Caki2 (cell line): ENCODE measurements at places on chromosomes 1 and 21. TPM values are rescaled to one million over a fixed set of nuclear protein-coding genes. Genes with fewer than 3 reads are reported as not detected.

APOBEC4 gene
- not detected in 2 replicates for total RNA-seq

GRCh38 chr1:201268604-201269151, 14.6 kb upstream of the PKP1 start:
- peak; percentile 32 for DNase-seq

DNA sequence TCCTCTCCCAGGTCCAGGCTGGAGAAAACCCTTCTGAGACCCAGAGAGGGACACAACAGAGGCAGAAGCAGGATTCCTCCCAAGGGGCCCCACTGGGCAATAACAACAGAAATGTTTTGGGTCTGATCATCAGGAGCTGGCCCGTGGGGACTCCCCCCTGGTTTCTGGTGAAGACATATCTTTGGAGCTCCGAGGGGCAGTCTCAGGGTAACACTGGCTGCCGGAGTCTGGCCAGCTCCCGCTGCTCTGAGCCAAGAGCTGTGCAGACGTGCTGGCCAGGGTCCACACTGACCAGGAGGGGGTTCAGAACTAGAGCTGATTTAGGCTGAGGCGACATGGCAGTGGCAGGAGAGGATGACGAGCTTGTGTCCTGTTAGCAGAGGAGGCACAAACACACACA, 13.1 kb downstream of the ECE1 start:
- DNase-seq: no peak

DNA sequence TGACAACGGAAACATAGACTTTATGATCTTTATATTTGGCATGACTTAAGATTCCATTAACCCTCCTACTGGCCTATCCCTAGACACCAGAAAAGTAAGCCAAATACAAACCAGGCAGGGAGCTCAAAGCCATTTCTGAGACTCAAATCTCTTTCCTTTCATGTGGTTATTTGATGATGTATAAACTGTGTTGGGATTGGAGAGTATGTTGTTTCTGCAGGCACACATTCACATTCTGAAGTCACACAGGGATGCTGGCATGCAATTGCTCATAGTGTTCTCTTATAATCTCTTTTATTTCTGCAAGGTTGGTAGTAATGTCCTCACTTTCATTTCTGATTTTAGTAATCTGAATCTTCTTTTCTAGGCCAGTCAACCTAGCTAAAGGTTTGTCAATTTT, 5.8 kb downstream of the ZMYND12 start:
- no peak for DNase-seq
